EL (cell line): ENCODE measurements at places on chromosomes 7 and 10.
A peak's percentile ranks its signal among the peaks of the same experiment; 100 is the strongest.

- DNase-seq = peak; percentile 73
Measured at GRCh38 chr10:14450041-14450491, 119.3 kb upstream of the FRMD4A start.

DNA sequence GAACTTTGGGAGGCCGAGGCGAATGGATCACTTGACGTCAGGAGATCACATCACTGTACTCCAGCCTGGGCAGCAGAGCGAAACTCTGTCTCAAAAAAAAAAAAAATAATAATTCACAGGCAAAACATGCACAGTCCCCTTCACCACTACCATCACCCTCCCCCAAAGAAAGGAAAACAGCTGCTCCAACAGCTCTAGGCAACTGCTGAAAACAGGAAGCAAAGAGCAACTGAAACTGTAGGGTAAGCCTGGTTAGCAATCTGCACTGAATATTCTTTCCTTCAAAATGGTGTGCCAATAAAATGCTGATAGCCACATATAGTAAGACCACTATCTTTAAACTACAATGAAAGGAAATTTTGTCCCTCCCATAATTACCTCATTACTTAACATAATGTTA is 11.8 kb downstream of the NT5C2 start:
- no peak for DNase-seq

- DNase-seq = no peak
Measured at GRCh38 chr7:153887749-153888569, 164.2 kb upstream of the DPP6 start.

- peak; percentile 52 for DNase-seq
Measured at GRCh38 chr7:226281-226895, 34.0 kb downstream of the FAM20C start.

DNA sequence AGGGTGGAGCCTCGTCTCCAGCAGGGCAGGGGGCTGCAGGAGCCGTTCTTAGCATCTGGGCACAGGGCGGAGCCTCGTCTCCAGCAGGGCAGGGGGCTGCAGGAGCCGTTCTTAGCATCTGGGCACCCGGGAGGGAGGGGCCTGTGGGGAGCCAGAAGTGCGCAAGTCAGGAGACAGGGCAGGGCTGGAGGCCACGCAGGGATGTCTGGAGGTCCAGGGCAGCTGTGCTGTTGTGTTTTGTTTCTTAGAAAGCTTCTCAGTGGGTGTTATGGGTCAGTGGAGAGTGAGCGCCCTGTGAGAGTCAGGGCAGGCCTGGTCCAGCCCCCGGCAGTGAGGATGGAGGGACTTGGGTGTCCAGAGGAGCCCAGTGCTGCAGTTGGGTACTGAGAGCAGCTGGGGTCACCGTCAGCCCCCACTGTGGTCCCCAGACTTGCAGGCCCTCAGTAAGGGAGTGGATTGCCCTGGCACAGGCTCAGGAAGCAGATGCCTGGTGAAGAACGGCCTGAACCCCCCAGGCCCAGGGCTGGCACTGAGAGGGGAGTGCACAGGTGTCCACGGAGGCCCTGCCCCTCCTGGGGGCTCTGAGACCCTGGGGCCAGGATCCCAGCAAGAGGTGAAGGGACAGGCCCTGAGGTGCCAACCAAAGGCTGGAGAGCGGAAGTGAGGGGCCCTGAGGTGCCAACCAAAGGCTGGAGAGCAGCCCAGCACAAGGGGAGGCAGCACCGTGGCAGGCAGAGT is 29.8 kb downstream of the FAM20C start:
- no peak for DNase-seq

DNA sequence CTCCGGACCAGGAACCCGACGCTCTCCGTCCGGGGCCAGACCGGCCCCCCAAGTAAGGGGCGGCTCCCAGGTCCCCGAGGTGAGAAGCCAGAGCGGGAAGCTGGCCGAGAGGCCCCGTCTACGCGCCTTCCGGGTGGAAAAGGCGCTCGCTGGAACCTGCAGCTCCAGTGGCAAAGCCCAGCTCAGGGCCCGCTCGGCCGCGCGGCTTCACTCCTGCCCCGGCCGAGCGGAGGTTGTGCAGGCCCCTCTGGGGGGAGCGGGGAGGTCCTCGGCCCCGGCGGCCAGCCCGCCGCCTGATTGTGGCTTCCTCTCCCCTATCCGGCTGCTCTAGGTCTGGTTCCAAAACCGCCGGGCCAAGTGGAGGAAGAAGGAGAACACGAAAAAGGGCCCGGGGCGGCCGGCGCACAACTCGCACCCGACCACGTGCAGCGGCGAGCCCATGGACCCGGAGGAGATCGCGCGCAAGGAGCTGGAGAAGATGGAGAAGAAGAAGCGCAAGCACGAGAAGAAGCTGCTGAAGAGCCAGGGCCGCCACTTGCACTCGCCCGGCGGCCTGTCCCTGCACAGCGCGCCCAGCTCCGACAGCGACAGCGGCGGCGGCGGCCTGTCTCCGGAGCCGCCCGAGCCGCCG is 2.9 kb downstream of the UNCX start:
- DNase-seq = no peak
